ENCODE measurements at places on chromosomes 1 and 21. TPM values are rescaled to one million over a fixed set of nuclear protein-coding genes. Genes with fewer than 3 reads are reported as not detected.

Gene ITLN1
- total RNA-seq, result not detected

Gene TGFB2
- total RNA-seq, result 0.62 TPM

Gene ITLN2
- 118 TPM for total RNA-seq

DNA sequence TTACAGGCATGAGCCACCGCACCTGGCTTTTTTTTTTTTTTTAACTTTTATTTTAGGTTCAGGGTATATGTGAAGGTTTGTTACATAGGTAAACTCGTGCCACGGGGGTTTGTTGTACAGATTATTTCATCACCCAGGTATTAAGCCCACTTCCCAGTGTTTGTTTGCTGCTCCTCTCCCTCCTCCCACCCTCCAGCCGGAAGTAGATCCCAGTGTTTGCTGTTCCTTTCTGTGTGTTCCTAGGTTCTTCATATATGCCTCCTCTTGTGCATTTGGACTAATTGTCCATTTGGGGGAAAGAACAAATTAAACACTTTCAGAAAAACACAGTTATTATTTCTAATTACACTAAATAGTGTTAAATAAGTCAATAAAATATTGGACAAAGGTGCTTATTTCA, 1.1 kb upstream of the SLC2A7 start:
- peaks cover 7% of the 10 kb centered on the region for H3K36me3 ChIP-seq
- H3K27ac ChIP-seq, result no peak overlapping the region
- no peak overlapping the region for H3K4me3 ChIP-seq
- no peaks in the 10 kb centered on the region for H3K27me3 ChIP-seq

- no peak for DNase-seq
- H3K27me3 ChIP-seq, result peaks cover 1% of the 10 kb centered on the region
- H3K27ac ChIP-seq, result no peak overlapping the region
- H3K4me3 ChIP-seq, result no peak overlapping the region
- H3K4me1 ChIP-seq, result peaks cover 20% of the 10 kb centered on the region
- H3K36me3 ChIP-seq, result peaks cover 8% of the 10 kb centered on the region
Measured at GRCh38 chr1:233080286-233080685, 129.9 kb downstream of the NTPCR start.

GRCh38 chr1:209772126-209772525, 12.2 kb downstream of the C1orf74 start:
- no peak for DNase-seq
- H3K4me1 ChIP-seq, result peaks cover 7% of the 10 kb centered on the region
- no peak overlapping the region for H3K27ac ChIP-seq
- no peak overlapping the region for H3K4me3 ChIP-seq

- H3K36me3 ChIP-seq, result no peaks in the 10 kb centered on the region
- DNase-seq, result no peak
- H3K4me3 ChIP-seq, result no peak overlapping the region
- H3K4me1 ChIP-seq, result peaks cover 11% of the 10 kb centered on the region
- H3K27ac ChIP-seq, result no peak overlapping the region
Measured at GRCh38 chr1:26125382-26125781, 13.8 kb downstream of the PDIK1L start.

All from endothelial cell (in vitro differentiated cells).